A673 (cell line): ENCODE measurements at places on chromosomes 11 and 22. TPM values are rescaled to one million over a fixed set of nuclear protein-coding genes. Genes with fewer than 3 reads are reported as not detected.

- no peak overlapping the region for H3K27ac ChIP-seq
- no peaks in the 10 kb centered on the region for H3K4me1 ChIP-seq
- peaks cover 17% of the 10 kb centered on the region for H3K27me3 ChIP-seq
- H3K36me3 ChIP-seq = no peaks in the 10 kb centered on the region
- DNase-seq = peak; percentile 77
These were observed 252.0 kb downstream of the CTTN start for GRCh38 chr11:70650075-70650909.

GRCh38 chr11:30431127-30431814 is 108.4 kb downstream of the ARL14EP start:
- no peak overlapping the region for H3K4me3 ChIP-seq
- H3K27me3 ChIP-seq = no peaks in the 10 kb centered on the region
- no peak for DNase-seq
- no peaks in the 10 kb centered on the region for H3K4me1 ChIP-seq
- no peaks in the 10 kb centered on the region for H3K36me3 ChIP-seq

- H3K36me3 ChIP-seq = no peaks in the 10 kb centered on the region
- no peaks in the 10 kb centered on the region for H3K4me1 ChIP-seq
- H3K27me3 ChIP-seq = peaks cover 22% of the 10 kb centered on the region
- peak; percentile 48 for DNase-seq
- no peak overlapping the region for H3K4me3 ChIP-seq
- no peak overlapping the region for H3K27ac ChIP-seq
These were observed 8.6 kb upstream of the CD3E start for GRCh38 chr11:118295815-118296454.

- no peak overlapping the region for H3K27ac ChIP-seq
- H3K4me1 ChIP-seq = no peaks in the 10 kb centered on the region
- H3K4me3 ChIP-seq = no peak overlapping the region
- H3K36me3 ChIP-seq = no peaks in the 10 kb centered on the region
- DNase-seq = peak; percentile 68
- H3K27me3 ChIP-seq = no peaks in the 10 kb centered on the region
These were observed 20.9 kb downstream of the SERGEF start for GRCh38 chr11:17991783-17992433.

- no peak overlapping the region for H3K4me3 ChIP-seq
- H3K27ac ChIP-seq = no peak overlapping the region
- H3K4me1 ChIP-seq = peaks cover 30% of the 10 kb centered on the region
- H3K36me3 ChIP-seq = peaks cover 31% of the 10 kb centered on the region
- no peak for DNase-seq
These were observed 1.4 kb upstream of the TMEM132A start for GRCh38 chr11:60922906-60923305.

DNA sequence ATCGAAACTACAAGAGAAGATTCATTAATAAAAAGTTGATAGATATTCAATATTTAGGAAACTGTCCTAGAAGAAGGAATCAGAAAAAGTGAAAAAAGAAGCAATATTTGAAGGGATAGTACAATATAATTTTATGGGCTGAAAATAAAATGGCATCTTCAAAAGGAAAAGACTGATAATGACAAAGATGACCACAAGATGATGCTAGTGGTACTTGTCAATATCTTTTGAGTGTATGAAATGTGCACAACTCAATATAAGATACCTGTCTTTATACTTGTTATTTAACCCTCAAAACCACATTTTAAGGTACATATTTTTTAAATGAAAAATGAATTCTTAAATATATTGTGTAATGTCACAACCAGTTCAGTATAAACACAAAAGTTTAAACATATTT is 1059.6 kb upstream of the RAG2 start:
- H3K4me3 ChIP-seq = no peak overlapping the region
- no peaks in the 10 kb centered on the region for H3K36me3 ChIP-seq
- no peaks in the 10 kb centered on the region for H3K27me3 ChIP-seq
- no peaks in the 10 kb centered on the region for H3K4me1 ChIP-seq
- peak; percentile 70 for DNase-seq
- no peak overlapping the region for H3K27ac ChIP-seq

GRCh38 chr11:64100360-64100759 is 64.6 kb downstream of the FLRT1 start:
- no peaks in the 10 kb centered on the region for H3K27me3 ChIP-seq
- H3K4me3 ChIP-seq = no peak overlapping the region
- peaks cover 53% of the 10 kb centered on the region for H3K4me1 ChIP-seq

- no peaks in the 10 kb centered on the region for H3K27me3 ChIP-seq
- no peak for DNase-seq
- H3K4me3 ChIP-seq = no peak overlapping the region
- H3K27ac ChIP-seq = no peak overlapping the region
These were observed 33.2 kb upstream of the CWF19L2 start for GRCh38 chr11:107490836-107491235.

DNA sequence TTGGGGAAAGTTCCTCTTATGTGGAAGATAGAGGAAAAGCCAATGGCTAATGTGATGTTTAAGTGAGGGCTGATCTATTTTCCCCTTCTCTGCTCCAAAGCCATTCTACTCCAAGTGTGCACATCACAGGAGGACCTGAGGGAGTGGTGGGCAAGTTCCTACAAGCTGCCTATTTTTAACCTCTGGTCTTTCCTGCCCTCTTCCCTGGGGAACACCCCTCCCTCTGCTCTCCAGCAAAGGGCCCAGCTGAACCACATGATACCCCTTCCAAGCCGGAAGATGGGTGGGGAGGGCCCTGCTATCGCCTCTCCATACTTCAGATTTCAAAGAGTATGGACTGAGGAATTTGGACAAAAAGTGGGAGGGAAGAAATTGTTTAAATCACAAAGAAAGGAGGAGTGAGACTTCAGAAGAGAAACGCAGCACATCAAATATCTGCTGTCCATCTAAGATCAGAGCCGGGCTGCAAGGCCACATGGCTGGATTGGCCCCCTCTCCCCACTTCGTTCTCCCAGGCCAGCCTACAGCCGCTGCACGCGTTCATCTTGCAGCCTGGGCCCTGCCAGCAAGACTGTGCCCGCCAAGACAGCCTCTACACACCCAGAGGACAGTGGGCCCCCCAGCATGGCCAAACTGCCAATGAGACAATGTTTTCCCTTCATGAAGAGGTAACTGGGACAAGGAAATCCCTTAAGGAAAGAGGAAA is 77.5 kb downstream of the MICAL3 start:
- no peak overlapping the region for H3K27ac ChIP-seq
- H3K36me3 ChIP-seq = no peaks in the 10 kb centered on the region
- H3K4me3 ChIP-seq = no peak overlapping the region
- no peak for DNase-seq

DNA sequence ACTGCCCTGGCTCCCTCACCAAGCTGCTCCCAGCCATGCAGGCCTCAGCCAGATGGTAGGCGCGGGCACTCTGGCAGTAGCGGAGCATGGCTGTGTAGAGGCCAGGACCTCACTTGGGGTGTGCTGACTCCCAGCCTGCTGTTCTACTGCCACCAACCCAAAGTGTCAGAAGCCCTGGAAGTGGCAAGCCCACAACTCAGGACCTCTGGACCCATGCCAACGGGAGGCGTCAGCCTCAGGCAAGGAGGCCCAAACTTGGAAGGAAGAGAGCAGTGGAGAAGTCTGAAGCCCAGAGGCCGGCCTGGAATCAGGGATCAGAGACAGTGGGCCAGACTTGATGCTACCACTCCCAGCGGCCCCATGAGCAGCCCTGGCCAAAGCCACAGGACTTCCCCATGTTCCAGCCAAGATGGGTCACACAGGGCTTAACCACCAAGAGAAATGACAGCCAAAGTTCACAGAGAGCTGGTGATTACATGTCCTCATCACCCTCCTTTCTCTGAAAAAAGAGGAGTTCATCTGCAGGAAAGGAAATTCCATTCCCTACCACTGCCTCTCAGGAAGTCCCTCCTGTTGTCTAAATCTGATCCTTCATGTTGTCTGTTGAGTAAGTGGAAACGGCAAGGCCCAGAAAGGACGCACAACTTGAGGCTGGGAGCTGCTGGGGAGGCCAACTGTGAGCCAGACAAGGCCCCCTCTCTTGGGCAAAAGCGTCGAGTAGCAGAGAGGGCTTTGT is 4.4 kb downstream of the ARRB1 start:
- no peaks in the 10 kb centered on the region for H3K36me3 ChIP-seq
- H3K4me1 ChIP-seq = peaks cover 79% of the 10 kb centered on the region
- no peaks in the 10 kb centered on the region for H3K27me3 ChIP-seq
- no peak overlapping the region for H3K4me3 ChIP-seq

- no peak overlapping the region for H3K27ac ChIP-seq
- H3K36me3 ChIP-seq = no peaks in the 10 kb centered on the region
- H3K27me3 ChIP-seq = no peaks in the 10 kb centered on the region
- DNase-seq = no peak
- no peaks in the 10 kb centered on the region for H3K4me1 ChIP-seq
These were observed 25.5 kb downstream of the BID start for GRCh38 chr22:17748555-17749353.

DNA sequence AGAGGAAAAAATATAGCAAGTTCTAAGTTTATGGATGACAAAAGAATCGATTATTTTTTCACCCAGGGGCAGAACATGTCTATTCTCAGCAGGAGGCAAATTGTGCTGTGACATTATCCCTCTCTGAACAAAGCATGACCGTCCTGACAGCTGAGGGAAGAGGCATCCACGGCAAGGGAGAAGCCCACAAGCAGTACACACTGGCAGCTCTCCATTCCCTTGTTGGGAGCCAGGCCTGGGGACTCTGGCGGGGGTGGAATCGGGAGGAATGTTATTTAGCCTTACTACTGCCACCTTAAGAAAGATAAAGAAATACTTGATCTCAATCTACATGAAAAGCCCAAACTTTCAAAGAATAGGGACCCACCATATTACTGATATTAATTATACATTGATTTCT is 3.4 kb downstream of the KIRREL3 start:
- H3K27me3 ChIP-seq = peaks cover 81% of the 10 kb centered on the region
- no peak overlapping the region for H3K4me3 ChIP-seq
- no peak for DNase-seq

DNA sequence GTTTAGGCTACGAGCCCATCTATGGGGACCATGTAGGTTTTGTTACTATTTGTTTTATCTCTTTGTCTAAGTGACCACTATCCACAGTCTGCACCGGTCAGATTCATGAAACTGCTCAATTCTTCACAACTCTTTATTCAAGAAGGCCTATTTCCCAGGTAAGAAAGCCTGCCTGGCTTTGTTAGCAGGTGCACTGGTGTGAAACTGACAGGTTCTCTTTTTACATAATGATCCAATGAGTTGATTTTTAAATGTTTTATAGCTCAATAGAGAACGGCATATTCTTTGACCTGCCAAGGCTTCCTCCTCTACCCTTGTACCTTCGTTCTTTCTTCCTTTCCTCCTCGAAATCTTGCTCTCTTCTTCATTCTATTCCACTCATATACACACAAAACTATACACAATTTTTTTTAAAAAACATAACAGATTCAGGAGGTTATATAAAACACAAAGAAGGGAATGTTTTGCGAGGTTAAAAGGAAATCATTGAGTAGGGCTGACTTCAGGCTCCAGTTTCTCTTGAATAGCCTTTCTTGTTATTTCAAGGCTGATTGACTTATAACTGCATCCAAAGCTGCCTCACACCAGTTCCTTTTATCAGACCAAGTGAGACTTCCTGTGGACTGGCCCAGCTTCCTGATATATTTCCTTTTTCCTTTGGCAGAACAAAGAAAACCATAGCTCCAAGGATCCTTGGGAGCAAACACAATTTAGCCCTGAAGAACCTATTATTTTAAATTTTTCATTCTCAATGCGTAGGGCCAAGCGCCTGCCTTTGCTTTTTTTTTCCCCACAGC is 11.4 kb downstream of the FLI1 start:
- no peaks in the 10 kb centered on the region for H3K36me3 ChIP-seq
- H3K4me3 ChIP-seq = no peak overlapping the region
- H3K27ac ChIP-seq = no peak overlapping the region

DNA sequence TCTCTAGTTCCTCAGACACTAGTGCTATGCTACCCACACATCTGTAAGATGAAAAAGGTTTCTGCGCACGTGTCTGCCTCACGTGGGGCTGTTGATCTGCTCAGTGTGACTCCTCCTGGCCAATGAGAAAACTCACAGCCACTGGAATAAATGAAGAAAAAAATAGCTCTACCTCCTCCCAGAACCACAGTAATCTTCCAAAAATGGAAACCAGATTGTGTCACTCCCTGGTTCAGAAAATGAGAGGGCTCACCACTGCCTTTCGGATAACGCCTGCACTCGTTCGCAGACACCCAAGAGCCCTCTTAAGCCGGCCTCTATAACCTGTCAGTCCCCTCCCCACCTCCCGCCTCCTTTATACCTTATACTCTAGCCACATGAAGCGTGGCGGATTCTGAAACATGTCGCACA is 5.1 kb downstream of the APBB1 start:
- H3K4me1 ChIP-seq = peaks cover 13% of the 10 kb centered on the region
- H3K36me3 ChIP-seq = peaks cover 12% of the 10 kb centered on the region
- H3K27ac ChIP-seq = no peak overlapping the region
- no peak overlapping the region for H3K4me3 ChIP-seq
- DNase-seq = no peak

GRCh38 chr11:58933661-58934060 is 5.6 kb upstream of the GLYATL1 start:
- H3K4me1 ChIP-seq = no peaks in the 10 kb centered on the region
- no peak overlapping the region for H3K4me3 ChIP-seq
- H3K27ac ChIP-seq = no peak overlapping the region

- no peaks in the 10 kb centered on the region for H3K27me3 ChIP-seq
- H3K4me3 ChIP-seq = no peak overlapping the region
- H3K36me3 ChIP-seq = peaks cover 21% of the 10 kb centered on the region
These were observed 3.5 kb upstream of the TCIRG1 start for GRCh38 chr11:68035266-68035876.

GRCh38 chr11:2393111-2393868 is 7.3 kb upstream of the TSSC4 start:
- H3K27ac ChIP-seq = no peak overlapping the region
- no peaks in the 10 kb centered on the region for H3K4me1 ChIP-seq
- H3K27me3 ChIP-seq = no peaks in the 10 kb centered on the region
- DNase-seq = no peak
- peaks cover 3% of the 10 kb centered on the region for H3K36me3 ChIP-seq

DNA sequence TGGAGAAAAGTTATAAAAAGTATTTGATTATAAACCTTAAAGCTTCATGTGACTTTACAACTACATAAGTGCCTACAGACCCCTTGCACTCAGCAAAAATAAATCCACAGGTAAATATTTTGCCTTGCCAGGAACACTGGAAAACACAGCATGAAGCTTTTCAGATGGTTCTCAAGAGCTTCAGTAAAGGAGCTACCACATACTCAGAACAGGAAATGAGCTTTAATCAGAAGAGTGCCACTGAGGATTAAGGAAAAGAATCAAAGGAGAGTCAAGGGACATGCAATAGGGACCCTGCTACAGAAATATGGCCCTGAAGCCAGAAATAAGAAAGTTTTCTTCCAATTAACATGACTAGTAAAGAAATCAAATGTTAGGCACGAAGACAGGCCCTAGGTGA is 1.2 kb downstream of the CASP1 start:
- no peak overlapping the region for H3K27ac ChIP-seq
- H3K27me3 ChIP-seq = no peaks in the 10 kb centered on the region
- peaks cover 12% of the 10 kb centered on the region for H3K4me1 ChIP-seq

TRIM44 gene
- 179 and 191 TPM in 2 replicates for total RNA-seq

DBX1 gene
- total RNA-seq = not detected in 2 replicates

OR51B5 gene
- total RNA-seq = not detected in 2 replicates

PRSS23 gene
- 9.4 and 12.1 TPM in 2 replicates for total RNA-seq

C11orf42 gene
- total RNA-seq = not detected in 2 replicates

WNT11 gene
- total RNA-seq = 0.94 and 1.2 TPM in 2 replicates

MYBPC3 gene
- not detected in 2 replicates for total RNA-seq

NLRP6 gene
- total RNA-seq = not detected in 2 replicates

NXPE1 gene
- total RNA-seq = not detected in 2 replicates

MYO7A gene
- total RNA-seq = not detected in 2 replicates
